ENCODE measurements at places on chromosomes 1 and 21.

DNA sequence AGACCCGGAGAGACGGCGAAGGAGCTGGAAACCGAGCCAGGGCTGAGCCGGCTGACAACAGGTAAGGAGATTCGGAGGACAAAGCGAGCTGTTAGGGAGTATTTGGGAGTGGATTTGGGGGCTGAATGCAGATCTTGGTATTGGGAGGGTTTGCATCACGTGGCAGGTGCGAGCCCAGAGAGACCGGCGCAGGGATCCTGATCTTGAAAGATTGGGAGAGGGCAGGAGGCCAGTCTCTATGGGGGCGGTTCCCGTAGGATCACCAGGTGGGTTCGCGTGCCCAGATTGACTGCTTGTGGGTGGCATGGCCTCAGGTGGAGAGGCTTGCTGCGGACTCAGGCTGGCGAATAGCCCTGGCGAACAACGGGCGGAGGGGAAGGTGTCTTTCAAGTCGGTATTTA, 204 bp downstream of the CIART start:
- peak overlapping the region; percentile 43 for H3K4me3 ChIP-seq
- H3K4me1 ChIP-seq = peaks cover 3% of the 10 kb centered on the region
- H3K36me3 ChIP-seq = no peaks in the 10 kb centered on the region
- DNase-seq = peak; percentile 40
- no peaks in the 10 kb centered on the region for H3K27me3 ChIP-seq

- H3K4me3 ChIP-seq = peak overlapping the region; percentile 78
- H3K36me3 ChIP-seq = no peaks in the 10 kb centered on the region
- H3K27me3 ChIP-seq = no peaks in the 10 kb centered on the region
- peak overlapping the region; percentile 90 for H3K27ac ChIP-seq
- peak; percentile 63 for DNase-seq
- H3K4me1 ChIP-seq = peaks cover 4% of the 10 kb centered on the region
These were observed 756 bp downstream of the RLF start for GRCh38 chr1:40161888-40162397.

DNA sequence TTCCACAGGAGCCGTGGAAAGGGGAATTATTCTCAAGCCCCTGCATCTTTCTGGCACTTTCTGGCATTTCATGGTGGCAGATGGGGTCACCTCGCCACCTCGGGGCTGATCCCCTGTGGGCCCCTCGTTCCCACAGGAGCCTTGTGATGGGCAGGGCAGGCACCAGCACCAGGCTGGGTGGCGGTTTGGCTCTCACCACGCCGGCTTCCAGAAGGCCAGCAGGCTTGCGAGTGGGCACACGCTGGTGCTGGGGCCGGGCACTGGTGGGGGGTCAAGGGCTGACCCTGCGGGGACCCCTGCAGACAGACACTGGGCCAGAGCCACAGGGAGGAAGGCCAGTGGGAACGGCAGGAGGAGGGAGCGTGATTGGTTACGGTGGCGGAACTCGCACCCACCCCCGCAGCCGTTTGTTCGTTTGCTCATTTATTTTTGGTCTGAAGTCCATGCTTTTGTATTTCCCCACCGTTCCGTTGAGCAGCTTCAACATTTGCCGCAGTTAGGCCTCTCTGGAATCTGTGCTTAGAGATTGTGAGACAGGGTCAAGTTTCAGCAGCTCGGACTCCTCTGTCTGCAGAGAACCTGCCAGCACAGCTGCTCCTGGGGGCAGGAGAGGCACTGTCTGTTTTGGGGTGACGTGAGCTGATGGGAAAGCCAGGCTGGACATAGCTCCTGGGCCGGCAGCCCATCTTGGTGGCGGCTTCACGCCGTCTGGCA, 5.3 kb downstream of the COL18A1 start:
- no peak overlapping the region for H3K27ac ChIP-seq
- DNase-seq = no peak

- no peaks in the 10 kb centered on the region for H3K36me3 ChIP-seq
- no peaks in the 10 kb centered on the region for H3K4me1 ChIP-seq
- no peaks in the 10 kb centered on the region for H3K27me3 ChIP-seq
- no peak overlapping the region for H3K4me3 ChIP-seq
- DNase-seq = no peak
These were observed 838 bp downstream of the OR2C3 start for GRCh38 chr1:247535402-247535801.

DNA sequence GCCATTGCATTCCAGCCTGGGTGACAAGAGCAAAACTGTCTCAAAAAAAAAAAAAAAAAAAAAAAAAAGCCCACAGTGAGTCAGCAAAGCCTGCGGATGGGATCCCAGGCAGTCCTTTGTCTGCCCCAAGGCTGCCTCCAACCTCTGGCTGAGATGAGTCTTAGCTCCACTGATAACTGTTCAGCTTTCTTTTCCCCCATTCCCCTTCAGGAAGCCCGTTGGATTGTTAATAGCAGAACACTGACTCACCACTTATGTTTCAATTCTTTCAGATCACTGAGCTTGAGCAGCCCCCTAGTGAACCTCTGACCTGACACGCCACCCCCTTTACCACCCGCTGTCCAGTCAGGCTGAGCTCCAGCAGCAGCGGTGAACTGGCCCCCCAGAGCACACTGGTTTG, 57.5 kb downstream of the ERG start:
- no peak overlapping the region for H3K4me3 ChIP-seq
- H3K27me3 ChIP-seq = no peaks in the 10 kb centered on the region
- no peak for DNase-seq
- no peaks in the 10 kb centered on the region for H3K36me3 ChIP-seq
- H3K27ac ChIP-seq = no peak overlapping the region

- DNase-seq = no peak
- H3K4me1 ChIP-seq = peaks cover 22% of the 10 kb centered on the region
- H3K27ac ChIP-seq = peak overlapping the region; percentile 80
- no peaks in the 10 kb centered on the region for H3K36me3 ChIP-seq
These were observed 546 bp downstream of the SKI start for GRCh38 chr1:2228694-2229036.

GRCh38 chr1:36207339-36207738, 16.9 kb upstream of the THRAP3 start:
- no peaks in the 10 kb centered on the region for H3K27me3 ChIP-seq
- no peaks in the 10 kb centered on the region for H3K36me3 ChIP-seq
- no peak overlapping the region for H3K4me3 ChIP-seq
- no peak overlapping the region for H3K27ac ChIP-seq
- no peaks in the 10 kb centered on the region for H3K4me1 ChIP-seq

- H3K36me3 ChIP-seq = no peaks in the 10 kb centered on the region
- no peak for DNase-seq
- peaks cover 19% of the 10 kb centered on the region for H3K4me1 ChIP-seq
- no peaks in the 10 kb centered on the region for H3K27me3 ChIP-seq
- no peak overlapping the region for H3K4me3 ChIP-seq
These were observed 4.5 kb downstream of the SRSF4 start for GRCh38 chr1:29177022-29177705.

- H3K4me1 ChIP-seq = no peaks in the 10 kb centered on the region
- no peak overlapping the region for H3K4me3 ChIP-seq
- H3K27me3 ChIP-seq = no peaks in the 10 kb centered on the region
- H3K27ac ChIP-seq = no peak overlapping the region
- no peaks in the 10 kb centered on the region for H3K36me3 ChIP-seq
These were observed 42.4 kb downstream of the CRYAA start for GRCh38 chr21:43211072-43211759.

DNA sequence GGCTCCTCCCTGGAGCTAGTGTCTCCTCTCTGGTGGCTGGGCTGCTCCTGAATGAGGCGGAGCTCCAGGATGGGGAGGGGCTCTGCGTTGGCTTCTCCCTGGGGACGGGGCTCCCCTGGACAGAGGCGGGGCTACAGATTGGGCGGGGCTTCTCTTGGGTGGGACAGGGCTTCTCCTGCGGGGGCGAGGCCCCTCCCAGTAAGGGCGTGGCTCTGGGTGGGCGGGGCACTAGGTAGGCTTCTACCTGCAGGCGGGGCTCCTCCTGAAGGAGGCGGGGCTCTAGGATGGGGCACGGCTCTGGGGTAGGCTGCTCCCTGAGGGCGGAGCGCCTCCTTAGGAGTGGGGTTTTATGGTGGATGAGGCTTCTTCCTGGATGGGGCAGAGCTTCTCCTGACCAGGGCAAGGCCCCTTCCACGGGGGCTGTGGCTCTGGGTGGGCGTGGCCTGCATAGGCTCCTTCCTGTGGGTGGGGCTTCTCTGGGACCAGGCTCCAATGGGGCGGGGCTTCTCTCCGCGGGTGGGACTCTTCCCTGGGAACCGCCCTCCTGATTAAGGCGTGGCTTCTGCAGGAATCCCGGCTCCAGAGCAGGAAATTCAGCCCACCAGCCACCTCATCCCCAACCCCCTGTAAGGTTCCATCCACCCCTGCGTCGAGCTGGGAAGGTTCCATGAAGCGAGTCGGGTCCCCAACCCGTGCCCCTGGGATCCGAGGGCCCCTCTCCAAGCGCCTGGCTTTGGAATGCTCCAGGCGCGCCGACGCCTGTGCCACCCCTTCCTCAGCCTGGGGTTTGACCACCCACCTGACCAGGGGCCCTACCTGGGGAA, 22.7 kb upstream of the ARF1 start:
- H3K4me3 ChIP-seq = peak overlapping the region; percentile 33
- H3K36me3 ChIP-seq = no peaks in the 10 kb centered on the region
- peaks cover 31% of the 10 kb centered on the region for H3K27me3 ChIP-seq
- H3K4me1 ChIP-seq = no peaks in the 10 kb centered on the region
- peak; percentile 100 for DNase-seq

DNA sequence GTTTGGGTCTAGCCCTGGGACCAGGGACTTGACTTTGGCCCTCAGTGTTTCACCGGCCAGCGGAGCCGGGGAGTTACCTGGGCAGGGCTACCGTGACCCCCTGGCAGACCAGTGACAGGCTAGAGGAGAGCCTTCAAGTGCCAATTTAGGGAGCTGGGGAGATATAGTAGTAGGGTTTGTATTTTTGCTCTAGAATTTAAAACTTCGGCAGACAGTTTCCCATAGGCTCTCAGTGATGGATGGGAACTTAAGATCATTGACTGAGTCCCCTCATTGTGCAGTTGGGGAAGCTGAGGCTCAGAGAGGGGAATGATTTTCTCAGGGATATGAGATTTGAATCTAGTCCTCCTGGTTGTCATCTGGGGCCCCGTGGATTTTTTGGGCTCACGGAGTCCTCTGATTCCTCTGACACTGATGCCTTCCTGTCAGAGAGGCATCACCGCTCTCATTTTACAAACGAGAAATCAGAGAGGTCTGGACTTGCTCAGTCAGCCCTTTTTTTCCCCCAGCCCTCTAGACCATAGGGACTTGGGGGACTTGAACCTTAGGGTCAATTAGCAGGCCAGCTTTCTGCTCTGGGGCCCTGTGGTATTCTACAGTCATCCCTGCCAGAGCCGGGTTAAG, 58.3 kb upstream of the ACOT11 start:
- peak overlapping the region; percentile 86 for H3K27ac ChIP-seq
- peak overlapping the region; percentile 61 for H3K4me3 ChIP-seq
- no peak for DNase-seq
- H3K4me1 ChIP-seq = peaks cover 5% of the 10 kb centered on the region

DNA sequence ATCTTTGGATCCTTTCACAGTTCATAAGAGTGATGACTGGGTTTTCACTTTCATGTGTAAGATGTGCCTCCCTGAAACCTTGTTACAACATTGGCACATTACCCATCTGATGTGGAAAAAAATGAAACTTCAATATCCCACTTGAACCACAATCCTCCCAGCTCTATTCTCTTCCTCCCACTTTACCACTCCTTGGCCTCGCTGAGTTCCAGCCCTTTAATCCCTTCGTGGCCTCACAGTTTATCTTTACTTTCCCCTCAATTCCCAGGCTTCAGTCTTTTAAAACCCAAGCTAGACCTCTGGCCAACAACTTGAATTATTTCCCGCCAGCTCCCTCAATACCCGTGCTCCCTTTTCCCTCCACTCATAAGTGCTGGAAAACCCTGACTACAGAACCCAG, 25.0 kb upstream of the CTTNBP2NL start:
- no peaks in the 10 kb centered on the region for H3K36me3 ChIP-seq
- no peak overlapping the region for H3K27ac ChIP-seq
- no peak overlapping the region for H3K4me3 ChIP-seq
- no peak for DNase-seq

- no peak overlapping the region for H3K4me3 ChIP-seq
- H3K27ac ChIP-seq = no peak overlapping the region
- H3K36me3 ChIP-seq = no peaks in the 10 kb centered on the region
- H3K4me1 ChIP-seq = no peaks in the 10 kb centered on the region
- no peak for DNase-seq
These were observed 16.1 kb downstream of the FASLG start for GRCh38 chr1:172674831-172675613.

DNA sequence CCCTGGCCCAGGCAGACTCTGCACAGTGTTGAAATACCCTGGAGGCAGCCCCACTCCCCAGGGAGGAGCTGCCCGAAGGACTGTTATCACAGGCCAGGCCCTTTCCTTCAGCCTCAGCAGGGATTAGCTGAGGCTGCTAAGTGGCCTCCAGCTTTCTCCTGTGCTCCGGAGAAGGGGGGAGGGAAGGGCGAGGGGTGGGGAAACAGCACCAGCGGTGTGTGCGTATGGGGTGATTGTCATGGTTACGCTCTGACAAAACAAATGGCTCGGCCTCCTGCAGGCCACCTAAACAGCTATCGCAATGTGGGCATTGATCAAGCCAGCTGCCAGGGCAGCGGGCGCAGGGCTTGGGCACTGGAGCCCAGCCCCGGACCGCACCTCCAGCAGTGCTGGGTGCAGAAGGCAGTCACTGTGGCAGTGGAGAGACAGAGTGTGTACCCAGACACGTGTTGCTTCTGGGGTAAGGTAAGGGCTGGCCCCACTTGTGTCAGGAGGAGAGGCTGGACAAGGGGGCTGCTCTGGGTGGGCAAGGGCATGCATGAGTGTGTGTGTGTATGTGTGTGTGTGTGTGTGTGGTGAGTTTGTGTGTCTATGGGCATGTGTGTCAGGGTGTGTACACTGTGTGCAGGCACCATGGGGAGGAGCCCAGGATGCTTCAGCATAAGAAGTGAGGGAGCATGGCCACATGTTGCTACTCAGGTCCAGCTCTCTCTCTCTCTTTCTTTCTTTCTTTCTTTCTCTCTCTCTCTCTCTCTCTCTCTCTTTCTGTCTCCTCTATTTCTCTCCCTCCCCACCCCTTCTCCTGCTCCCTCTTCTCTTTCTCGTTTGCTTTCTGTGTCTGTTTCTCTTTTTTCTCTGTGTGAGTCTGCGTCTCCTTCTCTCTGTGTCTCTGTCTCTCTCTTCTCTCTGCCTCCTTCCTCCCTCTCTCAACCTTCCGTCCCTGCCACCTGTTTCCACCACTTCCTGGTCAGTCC, at the start of gene VWA5B1:
VWA5B1 (plus strand) TSS at position 252 of the 974 bp plus-strand sequence. CDS start 19,727 bp downstream, outside the sequence.
- no peak within 1 kb of the TSS for H3K4me3 ChIP-seq
- H3K27me3 ChIP-seq = peaks cover 12% of the 10 kb centered on the region
- H3K36me3 ChIP-seq = no peaks in the 10 kb centered on the region

GRCh38 chr1:50208315-50208714, 99.6 kb downstream of the ELAVL4 start:
- H3K4me3 ChIP-seq = no peak overlapping the region
- no peaks in the 10 kb centered on the region for H3K27me3 ChIP-seq
- H3K27ac ChIP-seq = no peak overlapping the region
- no peaks in the 10 kb centered on the region for H3K4me1 ChIP-seq
- no peaks in the 10 kb centered on the region for H3K36me3 ChIP-seq

- H3K27ac ChIP-seq = no peak overlapping the region
- H3K36me3 ChIP-seq = no peaks in the 10 kb centered on the region
These were observed 18.7 kb downstream of the LCK start for GRCh38 chr1:32269744-32270143.

Data from colonic mucosa (tissue), 4 donors.